Left hindlimb (tissue), 1 donor: ENCODE measurements at places on chromosomes 2 and 18.

DNA sequence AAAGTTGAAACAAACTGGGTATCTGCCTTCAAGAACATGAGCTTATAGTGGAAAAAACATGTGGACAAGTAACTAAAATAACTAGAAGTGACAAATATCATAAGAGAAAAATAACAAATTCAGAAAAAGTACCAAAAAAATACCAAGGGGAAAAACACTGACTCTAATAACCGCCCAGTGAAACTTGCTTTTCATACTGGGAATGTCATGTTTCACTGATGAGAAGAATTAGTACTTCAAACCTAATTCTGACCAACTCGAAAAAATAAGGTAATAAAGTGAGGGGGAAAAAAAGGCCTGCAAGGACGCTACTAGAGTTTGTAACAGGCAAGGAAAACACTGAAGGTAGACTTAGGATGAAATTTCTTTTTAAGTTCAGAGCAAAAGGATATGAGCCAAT, 83.6 kb downstream of the RTTN start:
- no peak for DNase-seq

- no peak for DNase-seq
Measured at GRCh38 chr2:64792995-64793639, 139.4 kb upstream of the SERTAD2 start.

GRCh38 chr2:170926743-170927297, 2.2 kb upstream of the GORASP2 start:
- no peak for DNase-seq

- DNase-seq = no peak
Measured at GRCh38 chr2:1509271-1510065, 96.2 kb downstream of the TPO start.

DNA sequence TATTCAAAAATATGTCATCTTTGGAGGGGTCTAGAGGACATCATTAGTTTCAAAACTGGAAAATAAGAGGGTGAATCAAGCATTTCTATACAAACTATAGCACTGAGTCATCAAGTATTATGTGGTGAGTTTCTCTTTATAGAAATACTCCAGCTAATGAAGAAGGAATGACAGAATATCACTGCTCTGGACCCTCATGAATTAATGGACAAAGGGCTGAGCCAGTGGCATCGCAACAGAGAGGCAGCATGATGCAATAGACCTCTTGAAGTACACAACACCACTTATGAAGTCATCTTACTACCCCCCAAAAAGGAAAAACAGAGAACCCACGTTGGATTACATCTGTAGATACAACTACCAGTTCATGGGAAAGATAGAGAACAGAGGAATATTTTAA, 27.4 kb upstream of the EIF2AK3 start:
- DNase-seq = no peak

- DNase-seq = no peak
Measured at GRCh38 chr2:6470518-6470917, 395.2 kb downstream of the CMPK2 start.

- DNase-seq = no peak
Measured at GRCh38 chr18:28248653-28249052, 71.7 kb upstream of the CDH2 start.

DNA sequence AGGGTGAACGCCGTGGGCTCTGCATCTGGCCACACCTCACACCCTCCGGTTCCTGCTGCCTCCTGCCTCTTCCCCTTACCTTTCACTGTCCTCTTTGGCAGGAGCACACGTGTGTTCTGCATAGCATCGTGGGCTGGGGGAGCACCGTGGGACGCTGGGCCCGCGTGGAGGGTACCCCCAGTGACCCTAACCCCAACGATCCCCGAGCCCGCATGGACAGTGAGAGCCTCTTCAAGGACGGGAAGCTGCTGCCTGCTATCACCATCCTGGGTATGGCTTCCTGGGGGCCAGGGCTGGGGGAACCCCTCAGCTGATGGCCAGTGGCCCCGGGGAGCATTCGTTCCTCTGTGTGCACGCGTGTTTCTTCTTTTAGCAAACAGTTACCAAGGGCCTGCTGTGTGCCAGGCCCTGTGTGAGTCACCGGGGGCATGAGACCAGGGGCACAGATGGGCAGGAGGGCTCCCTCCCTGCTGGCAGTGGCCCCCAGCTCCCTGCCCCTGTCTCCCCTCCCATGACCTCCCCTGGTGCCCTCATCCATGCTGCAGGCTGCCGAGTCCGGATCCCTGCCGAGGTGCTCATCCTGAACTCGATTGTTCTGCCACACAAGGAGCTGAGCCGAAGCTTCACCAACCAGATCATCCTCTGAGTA, 7.6 kb downstream of the GMPPA start:
- no peak for DNase-seq

GRCh38 chr2:191018643-191019119, 4.7 kb upstream of the STAT1 start:
- DNase-seq = no peak

GRCh38 chr18:63182861-63183260, 136.7 kb downstream of the BCL2 start:
- no peak for DNase-seq

GRCh38 chr2:110157153-110157793, 41.7 kb upstream of the MALL start:
- no peak for DNase-seq

GRCh38 chr2:53942280-53942679, 28.5 kb downstream of the PSME4 start:
- no peak for DNase-seq

- DNase-seq = no peak
Measured at GRCh38 chr2:11933854-11934253, 187.4 kb downstream of the LPIN1 start.

GRCh38 chr2:86410581-86410980, 30.6 kb upstream of the KDM3A start:
- no peak for DNase-seq

DNA sequence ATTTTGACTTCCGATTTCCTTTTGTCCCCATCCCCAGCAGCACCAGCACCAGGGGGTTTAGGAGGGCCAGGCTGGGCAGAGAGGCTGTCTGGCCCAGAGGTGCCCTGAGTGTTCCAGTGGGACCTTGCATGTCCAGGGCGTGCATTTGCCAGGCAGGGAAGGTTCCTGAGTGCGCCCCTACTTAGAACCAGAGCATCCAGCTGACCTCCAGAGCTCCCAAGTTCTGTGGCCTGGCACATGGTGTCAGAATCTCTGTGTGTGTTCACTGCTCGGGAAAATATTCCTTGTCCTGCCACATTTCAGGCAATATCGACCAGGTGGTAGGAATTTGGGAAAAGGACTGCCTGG, 5.5 kb downstream of the SIX3 start:
- no peak for DNase-seq

- DNase-seq = no peak
Measured at GRCh38 chr18:11986061-11986460, 4.8 kb downstream of the IMPA2 start.

DNA sequence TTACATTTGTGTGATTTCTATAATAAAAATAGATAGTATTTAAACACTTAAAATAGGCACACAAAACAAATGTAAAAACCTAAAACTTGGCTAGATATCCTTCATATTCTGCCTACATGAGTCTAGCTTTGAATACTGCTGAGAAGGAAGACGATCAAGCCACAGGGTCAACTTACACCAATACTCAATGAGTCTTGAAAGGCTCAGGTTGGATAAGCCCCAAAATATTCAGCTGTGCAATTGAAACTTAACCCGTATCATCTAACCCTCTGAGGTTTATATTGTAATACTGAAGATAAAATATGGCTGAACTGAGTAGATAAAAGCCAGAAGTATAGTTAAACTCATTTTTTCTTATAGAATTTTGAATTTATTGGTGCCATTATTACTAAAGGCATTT, 313.0 kb upstream of the NRXN1 start:
- no peak for DNase-seq

- no peak for DNase-seq
Measured at GRCh38 chr2:164495491-164496223, 125.6 kb downstream of the GRB14 start.

- no peak for DNase-seq
Measured at GRCh38 chr2:20250436-20250835, 25.5 kb upstream of the SDC1 start.

- no peak for DNase-seq
Measured at GRCh38 chr18:67608615-67609273, 92.2 kb upstream of the DSEL start.

DNA sequence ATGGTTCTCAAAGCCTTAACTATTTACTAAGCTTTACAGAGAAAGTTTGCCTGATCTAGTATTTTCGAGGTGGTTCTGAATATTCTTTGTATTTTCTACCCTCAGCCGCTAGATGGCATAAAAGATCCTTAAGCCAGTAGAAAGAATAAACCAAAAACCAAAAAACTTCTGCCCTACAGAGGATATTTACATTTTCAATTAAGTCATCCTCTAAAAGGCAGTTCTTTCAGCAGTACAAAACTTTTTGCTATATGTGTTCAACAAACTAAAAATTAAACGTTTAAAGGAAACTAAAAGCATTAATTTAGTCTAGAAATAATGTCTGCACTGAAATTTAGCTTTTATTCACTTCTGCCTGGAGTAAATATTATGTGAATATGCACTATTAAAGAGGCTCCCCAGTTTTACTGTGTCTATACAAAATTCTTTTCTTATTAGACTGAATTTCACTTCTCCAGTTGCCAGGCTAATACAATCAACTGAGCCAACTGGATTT, 297.5 kb downstream of the PIEZO2 start:
- no peak for DNase-seq

DNA sequence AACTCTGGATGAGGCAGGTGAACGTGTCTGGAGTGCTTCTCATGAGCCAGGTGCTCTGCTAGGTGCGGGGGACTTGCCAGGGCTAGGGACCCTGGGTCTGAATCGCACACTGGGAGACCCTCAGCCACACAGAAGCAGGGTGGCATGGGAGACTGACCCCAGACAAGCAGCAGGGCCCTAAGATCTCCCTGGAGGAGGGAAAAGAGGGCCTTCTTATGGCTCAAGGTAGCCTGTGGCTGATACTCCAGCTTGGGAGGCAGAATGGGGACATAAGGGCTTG, 12.8 kb upstream of the CIB4 start:
- no peak for DNase-seq

- no peak for DNase-seq
Measured at GRCh38 chr2:217929272-217929671, 73.5 kb downstream of the TNS1 start.

DNA sequence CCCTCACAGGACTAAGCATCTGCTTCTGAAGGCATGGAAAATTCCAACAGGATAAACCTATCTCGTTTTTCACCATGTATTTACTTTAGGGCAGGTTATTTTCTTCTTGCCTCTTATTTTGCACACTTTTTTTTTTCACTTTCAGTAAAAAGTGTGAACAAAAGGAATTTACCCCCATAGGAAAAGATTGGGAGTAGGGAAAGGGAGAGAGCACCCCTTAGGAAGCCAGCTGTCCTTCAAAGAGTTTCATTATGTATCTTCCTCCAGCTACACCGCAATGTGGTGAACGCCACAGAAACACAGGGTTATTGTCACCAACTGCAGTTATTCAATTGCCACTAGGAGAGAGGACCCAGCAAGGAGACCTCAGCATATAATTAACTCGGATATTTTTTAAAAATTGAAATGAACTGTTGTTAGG, 286.2 kb upstream of the VRK2 start:
- DNase-seq = no peak

GRCh38 chr2:180364719-180365118, 357.6 kb upstream of the CWC22 start:
- no peak for DNase-seq

DNA sequence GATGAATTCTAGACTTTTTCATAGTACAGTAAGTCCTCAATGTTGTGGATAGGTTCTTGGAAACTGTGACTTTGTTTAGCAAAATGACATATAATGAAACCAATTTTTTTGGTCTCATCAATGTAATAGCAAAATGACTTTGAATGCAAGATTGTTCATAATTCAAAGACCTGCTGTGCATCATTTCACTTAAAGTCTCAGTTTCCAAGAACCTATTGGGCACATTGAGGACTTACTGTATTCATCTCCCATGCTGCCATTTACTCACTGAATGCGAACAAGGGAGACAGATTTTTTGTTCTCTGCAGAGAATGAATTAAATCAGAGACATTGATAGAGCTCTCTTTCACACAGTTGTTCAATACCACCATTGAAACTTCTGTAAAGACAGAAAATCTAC, 153.6 kb downstream of the TRABD2A start:
- no peak for DNase-seq

- no peak for DNase-seq
Measured at GRCh38 chr2:173016451-173016850, 59.2 kb upstream of the MAP3K20 start.

DNA sequence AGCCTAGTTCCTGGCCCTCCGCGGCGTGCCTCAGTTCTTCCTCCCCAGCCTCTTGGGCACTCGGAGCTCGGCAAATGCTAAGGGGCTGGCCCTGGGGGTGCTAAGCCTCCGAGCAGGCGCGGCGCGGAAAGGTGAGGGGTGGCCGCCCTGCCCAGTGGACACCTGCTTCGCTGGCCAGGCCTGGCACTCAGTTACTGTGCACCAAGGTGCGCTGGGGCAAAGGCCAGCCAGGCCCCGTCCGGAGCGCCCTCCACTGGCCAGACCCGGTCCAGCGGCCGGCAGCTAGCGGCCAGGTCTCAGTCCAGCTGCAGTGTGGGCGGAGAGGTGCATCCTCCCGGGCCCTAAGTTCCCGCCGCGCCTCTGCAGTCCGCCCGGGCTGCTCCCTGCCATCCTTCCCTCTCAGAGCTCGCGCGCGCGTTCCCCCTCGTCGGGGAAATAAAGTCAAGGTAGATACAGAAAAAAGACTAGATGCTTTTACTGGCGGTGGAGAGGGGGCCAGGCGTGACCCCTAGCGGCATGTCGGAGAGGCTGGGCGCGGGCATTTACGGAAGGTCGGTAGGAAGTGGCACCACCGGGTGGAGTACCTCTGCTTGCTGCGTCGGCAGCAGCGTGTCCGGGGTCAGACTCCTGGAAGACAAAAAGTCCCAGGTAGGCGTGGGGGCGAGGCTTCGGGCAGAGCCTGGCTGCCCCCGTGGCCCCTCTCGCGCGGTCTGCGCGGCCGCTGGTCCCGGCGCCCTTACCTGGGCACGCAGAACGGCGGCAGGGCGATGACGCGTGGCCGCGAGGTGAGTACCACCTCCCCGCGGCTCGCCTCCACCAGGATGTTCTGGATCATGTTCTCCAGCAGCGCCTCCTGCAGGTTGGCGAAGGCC, 9.4 kb upstream of the CRYBA2 start:
- DNase-seq = no peak
